Cardiac fibroblast (primary cell): ENCODE measurements at places on chromosomes 2 and 18.

DNA sequence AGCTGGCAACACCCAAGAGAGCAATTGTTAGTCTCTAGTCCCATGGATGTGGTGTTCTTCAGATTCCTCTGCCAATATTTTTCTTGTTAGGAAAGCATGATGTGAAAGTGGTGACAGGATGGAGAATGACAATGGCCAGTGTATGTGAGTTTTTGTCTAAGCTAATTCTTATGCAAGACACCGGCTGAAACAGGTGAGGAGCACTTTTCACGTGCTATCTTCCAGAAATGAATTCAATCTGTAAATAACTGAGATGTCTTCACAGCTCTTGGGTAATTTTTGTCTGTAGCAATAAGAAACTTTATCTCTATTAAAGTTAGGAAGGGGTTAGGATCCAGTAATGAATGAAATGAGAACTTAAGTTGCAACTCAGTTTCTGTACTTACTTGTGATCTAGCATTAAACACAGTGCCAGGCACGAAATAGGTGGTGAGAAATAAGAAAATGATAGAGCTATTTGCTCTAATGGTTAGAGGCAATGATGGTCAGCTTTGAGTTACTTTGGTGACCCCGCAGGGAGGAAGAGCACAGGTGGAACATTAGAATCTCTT is 676 bp upstream of the AGPS start:
- no peak for DNase-seq

GRCh38 chr2:41912776-41913175 is 135.0 kb upstream of the PKDCC start:
- no peak for DNase-seq

DNA sequence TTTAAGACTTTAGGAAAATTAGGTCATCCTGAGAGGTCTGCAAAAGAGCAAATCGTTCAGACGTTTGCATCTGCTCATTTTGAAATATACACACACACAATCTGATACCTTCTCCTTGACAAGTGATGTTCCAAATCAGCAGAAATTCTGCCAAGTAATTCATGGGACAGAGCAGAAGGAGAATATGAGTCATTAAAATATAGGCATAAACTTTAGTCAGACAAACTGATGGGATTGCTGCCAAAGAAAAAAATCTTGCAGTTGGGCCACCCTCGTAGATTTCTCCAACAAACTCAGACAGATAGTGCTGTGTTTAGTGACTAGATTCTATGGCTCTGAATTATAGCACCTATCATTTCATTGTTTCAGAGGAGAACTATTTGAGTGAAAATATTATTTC is 336.3 kb downstream of the NYAP2 start:
- peak; percentile 85 for DNase-seq

GRCh38 chr2:37653805-37654378 is 17.6 kb downstream of the CDC42EP3 start:
- DNase-seq: no peak

DNA sequence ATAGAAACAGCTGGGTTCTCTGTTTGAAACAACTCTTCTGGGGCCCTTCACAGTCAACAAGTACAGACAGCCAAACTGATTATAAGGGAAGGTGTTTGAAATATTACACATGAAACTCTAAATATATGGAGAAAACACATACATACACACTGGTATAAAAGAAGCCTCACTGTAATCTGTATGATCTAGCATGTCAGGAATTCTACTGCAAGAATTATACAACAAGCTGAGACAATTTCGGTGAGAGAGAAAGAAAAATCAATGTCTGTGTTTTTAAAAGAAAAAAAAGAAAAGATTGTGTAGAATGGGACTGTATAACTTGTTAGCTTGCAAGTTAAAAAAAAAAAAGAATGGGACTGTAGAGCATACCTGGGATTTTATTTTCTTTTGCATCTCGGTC is 26.3 kb downstream of the IRS1 start:
- no peak for DNase-seq

DNA sequence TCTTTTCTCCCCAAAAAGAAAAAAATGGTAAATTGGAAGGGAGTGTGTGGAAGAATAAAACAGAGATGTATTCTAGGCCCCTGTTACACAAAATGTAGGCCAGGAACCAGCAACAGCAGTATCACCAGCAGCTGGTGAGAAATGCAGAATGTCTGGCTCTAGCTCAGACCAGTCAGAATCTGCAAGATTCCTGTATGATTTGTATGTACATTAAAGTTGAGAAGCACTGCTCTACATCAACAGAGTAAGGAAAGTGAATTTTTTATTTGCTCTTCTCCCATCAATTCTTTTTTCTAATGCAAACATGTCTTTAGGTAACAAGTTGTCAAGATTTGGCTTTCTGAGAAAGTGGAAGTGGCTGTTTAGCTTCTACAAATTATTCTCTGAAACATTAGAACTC is 235.4 kb upstream of the FANCL start:
- no peak for DNase-seq

GRCh38 chr2:74772046-74772445 is 61.9 kb upstream of the HK2 start:
- peak; percentile 16 for DNase-seq

DNA sequence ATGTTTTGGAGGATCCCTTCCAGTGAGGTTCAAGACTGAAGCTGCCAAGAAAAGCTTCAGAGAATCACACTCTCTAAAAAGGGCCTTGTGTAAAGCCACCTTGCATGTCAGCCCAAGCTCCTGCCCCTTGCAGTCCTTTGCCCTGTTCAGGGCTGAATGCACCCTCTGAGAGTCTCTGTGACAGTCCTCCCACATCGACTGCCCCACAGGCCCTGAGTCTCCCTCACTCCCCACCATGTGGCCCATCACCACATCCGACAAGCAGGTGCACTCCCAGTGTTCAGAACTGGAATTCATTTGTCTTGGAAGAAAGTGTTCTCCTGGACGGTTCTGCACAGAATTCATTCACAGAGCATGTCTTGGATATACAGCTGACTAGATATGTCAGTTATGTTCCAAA is 31.0 kb downstream of the BCL11A start:
- no peak for DNase-seq

DNA sequence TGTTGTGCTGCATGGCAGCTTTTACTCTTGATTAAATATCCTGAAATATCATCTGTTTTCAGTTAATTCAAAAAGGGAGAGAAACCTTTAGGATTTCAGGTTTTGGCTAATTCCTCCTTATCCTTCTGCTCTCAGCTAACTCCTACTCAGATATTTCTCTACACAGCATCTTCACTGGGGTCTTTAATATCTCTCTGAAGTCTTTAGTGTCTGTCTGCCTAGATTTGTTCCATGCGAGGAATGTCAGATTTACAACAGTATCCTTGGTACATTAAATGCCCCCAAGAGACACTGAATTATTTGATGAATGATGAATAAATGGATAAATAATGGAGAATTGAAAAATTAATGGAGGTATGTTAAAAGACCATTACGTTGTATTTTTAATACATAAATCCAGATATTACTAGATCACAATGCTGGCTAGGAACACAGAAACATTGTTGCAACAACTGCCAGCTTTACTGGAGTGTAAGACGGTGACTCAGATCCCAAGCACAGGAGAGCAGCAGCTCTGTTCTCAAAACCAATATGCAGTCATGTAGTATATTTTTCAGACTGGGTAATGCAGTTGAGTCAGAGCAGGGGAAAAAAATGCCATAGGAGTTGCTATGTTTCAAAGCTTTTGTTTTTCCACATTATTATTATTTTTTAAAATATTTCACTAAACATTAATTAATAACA is 388.0 kb upstream of the SYT4 start:
- peak; percentile 95 for DNase-seq

GRCh38 chr2:166960702-166961270 is 72.5 kb downstream of the XIRP2 start:
- no peak for DNase-seq

DNA sequence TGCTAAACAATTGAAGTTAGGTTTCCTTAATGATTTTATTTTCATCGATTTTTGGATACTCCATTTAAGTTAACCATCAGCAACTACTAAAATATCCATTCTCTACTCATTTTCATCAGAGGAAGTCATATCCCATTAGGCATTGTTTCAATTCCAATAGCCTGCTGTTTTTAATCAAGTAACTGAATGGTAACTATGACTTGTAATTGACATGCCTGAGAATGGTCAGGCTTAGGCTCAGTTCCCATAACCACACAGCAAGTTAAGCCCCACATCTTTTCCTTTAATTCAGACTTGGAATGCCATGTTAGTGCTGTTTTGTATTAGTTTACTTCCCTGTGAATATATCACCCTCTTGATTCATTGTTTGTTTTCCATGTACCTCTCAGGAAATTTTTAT is 398.8 kb downstream of the ARHGAP15 start:
- no peak for DNase-seq

- no peak for DNase-seq
Measured at GRCh38 chr2:151217343-151217742, 44.3 kb downstream of the RBM43 start.

GRCh38 chr2:208086029-208086428 is 38.3 kb downstream of the CRYGD start:
- DNase-seq: no peak

DNA sequence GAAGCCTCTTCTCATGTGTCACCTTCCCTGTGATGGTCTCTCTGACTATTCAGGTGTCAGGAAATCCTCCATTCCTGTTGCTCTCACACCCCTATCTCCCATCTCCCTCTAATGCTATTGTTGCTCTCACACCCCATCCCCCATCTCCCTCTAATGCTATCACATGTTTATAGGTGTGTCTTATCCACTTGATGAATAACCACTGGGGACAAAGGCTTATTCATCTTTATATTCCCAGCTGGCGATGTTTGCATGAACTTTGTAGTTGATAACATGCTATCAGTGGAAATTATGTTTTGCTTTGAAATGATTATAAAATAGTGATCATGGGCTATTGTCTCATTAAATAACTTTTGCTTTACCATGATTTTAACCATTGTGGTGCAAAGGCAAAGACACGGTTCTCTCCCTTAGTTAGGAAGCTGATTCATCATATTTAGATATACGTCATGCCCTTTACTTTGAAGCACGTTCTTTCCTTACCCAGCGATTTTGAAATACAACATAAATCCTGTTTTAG is 220.5 kb downstream of the PMAIP1 start:
- no peak for DNase-seq

DNA sequence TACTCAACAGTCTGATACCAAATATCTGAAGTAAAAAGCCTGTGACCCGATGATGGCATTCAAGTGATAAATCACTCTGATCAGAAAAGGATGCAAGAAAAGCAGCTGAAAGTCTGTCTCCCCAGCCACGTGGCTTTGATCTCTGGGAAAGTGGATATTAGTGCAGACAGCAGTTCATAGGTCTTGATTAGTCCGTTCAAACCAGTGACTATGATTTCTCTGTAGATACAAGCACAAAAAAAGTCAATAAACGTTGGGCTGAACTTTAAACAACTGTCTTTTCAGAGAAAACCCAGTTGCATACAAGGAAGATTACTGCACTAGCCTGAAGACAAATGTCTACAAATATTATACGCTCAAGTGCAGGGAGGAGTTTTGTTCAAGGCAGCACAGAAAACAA is 107.7 kb upstream of the CDC42EP3 start:
- DNase-seq: no peak

GRCh38 chr2:220956429-220956828 is 615.7 kb downstream of the EPHA4 start:
- DNase-seq: no peak

- no peak for DNase-seq
Measured at GRCh38 chr18:40866013-40866645, 1088.9 kb upstream of the PIK3C3 start.

GRCh38 chr2:177161741-177162460 is 50.7 kb upstream of the HNRNPA3 start:
- peak; percentile 64 for DNase-seq

GRCh38 chr18:78675231-78675630 is 304.4 kb upstream of the SALL3 start:
- DNase-seq: no peak

DNA sequence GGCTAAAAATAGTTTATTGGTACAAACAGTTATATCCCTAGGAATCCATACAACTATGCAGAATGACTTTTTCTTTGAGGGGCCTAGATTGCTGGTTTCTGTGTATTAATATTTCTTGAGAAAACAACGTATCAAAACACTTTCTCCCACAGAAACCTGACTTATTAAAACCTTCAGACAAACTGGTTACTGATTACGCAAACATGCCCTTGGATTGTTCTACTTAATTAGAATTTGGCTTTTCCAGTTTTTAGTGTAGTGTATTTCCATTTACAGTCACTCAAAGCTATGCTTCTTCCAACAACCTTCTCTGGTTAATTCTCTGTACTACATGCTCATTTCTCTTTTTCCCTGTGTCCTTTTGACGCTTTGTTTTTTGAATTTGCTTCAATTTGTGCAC is 20.0 kb downstream of the VAPA start:
- DNase-seq: no peak

DNA sequence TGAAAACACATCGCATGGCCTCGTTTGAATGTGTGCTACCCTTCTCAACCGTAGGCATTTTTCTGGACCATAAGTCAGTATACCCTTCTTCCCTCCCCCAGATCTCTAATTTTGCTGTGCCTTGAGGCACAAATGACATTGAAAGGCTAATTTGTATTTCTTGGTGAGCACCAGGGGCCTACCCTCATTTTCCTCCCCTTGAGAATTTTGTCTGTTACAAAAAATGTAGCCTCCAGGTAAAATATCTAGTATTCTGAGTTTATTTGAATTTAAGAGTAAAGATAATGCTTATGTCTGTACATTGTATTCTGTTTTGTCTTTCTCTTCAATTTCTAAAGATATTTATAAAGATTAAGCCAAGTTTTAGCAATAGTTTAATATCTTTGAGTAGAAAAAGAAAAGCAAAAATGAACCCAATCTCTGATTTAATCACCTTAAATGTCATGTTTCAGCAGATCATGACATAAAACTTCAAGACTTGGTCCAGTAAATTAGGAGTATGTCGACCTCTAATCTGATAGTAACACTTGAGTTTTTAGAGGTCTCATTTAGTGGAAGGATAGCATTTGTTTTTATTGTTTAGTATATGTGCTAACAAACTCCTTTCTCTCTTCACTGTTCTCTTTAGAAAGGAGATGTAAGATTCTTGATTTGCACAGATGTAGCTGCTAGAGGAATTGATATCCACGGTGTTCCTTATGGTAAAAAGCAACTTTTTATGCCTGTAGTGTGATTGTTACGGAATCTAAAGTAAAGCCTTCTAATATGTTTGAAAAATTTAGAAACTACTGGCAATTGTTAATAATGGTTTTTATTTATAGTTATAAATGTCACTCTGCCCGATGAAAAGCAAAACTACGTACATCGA is 36.4 kb downstream of the DDX1 start:
- DNase-seq: no peak

DNA sequence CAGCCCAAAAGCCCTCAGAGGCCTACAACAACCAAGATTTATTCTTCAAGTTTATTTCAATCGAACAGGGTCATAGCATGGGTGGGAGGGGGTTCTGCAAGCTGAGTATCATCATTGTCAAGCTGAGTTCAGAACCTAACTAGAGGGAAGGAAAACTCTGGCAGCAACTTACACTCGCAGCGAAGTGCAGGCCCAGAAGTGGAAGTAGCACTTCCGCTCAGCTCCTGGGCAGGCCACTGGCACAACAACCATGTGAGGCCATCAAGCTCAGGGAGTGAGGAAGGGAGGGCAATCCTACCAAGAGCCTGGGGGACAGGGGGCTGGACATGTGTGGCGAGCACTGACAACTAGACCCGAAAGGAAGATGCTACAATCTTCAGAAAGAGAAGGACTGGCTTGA is 4.8 kb downstream of the UXS1 start:
- no peak for DNase-seq

GRCh38 chr2:227707390-227707789 is 10.4 kb downstream of the SLC19A3 start:
- DNase-seq: no peak

- DNase-seq: no peak
Measured at GRCh38 chr2:157174321-157174720, 83.2 kb upstream of the GALNT5 start.

- DNase-seq: no peak
Measured at GRCh38 chr2:203713381-203713780, 6.9 kb downstream of the CD28 start.
